CD14-positive monocyte (primary cell): ENCODE measurements at places on chromosomes 2 and 18. TPM values are rescaled to one million over a fixed set of nuclear protein-coding genes. Genes with fewer than 3 reads are reported as not detected.

DNA sequence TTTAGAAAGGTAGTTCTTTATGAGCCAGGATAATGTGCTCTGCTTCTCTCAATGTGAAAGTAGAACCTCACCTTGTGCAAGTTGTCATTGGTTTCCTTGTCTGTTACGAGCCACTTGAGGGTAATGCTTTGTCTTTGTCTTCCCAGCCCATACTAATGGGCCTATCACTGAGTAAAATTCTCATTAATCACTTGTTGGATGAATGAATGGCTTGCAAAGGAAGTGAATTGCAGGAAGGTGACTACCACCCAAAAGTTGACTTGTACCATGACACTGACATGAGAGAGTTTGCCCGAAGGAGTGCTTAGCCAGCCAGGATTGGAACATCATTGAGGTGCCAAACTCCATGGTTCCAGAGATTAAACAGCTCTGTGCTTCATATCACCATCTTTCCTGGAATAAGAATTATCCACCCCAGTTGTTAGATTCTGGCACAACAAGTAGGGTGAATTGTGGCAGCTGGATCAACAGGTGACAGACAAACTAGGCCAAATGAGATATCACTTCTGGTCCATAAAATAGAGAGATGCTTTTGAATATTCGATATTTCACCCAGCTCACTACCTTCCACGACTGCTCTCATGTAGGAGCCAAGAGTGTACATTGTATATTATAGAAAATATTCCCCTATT, 20.5 kb upstream of the CD28 start:
- no peak overlapping the region for H3K4me3 ChIP-seq
- no peak for DNase-seq
- H3K27me3 ChIP-seq: no peaks in the 10 kb centered on the region
- H3K27ac ChIP-seq: no peak overlapping the region

Gene CRYGC
- polyA plus RNA-seq: not detected in 2 replicates

DNA sequence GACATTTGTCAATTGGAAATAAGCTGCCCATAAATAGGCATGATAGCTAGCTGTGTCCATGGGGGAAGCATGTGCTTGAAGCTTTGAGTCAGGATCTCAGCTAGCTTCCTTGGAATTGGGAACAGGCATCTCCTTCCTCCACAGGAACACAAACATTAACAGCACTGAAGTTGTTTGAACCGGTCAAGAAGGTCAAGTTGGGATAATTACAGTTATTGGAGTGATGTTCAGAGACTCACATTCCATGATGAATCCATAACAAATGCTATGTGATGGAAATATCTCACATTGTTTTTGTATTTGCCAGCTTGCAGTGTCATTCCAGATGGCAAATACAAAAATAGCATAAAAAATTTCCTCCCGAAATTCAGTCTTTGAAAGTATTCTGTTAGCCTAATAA, 347.6 kb upstream of the SMIM21 start:
- no peak overlapping the region for H3K27ac ChIP-seq
- no peak overlapping the region for H3K4me3 ChIP-seq
- H3K4me1 ChIP-seq: no peaks in the 10 kb centered on the region
- H3K36me3 ChIP-seq: no peaks in the 10 kb centered on the region

GRCh38 chr2:134325696-134326095, 71.8 kb downstream of the MGAT5 start:
- peaks cover 4% of the 10 kb centered on the region for H3K36me3 ChIP-seq
- no peaks in the 10 kb centered on the region for H3K27me3 ChIP-seq
- no peak for DNase-seq
- H3K4me3 ChIP-seq: no peak overlapping the region
- no peak overlapping the region for H3K27ac ChIP-seq

Gene RGPD3
- 0.05 and 0.25 TPM in 2 replicates for polyA plus RNA-seq

GRCh38 chr2:188835006-188835405, 139.2 kb upstream of the COL3A1 start:
- H3K27me3 ChIP-seq: no peaks in the 10 kb centered on the region
- no peak for DNase-seq
- no peaks in the 10 kb centered on the region for H3K4me1 ChIP-seq
- no peak overlapping the region for H3K27ac ChIP-seq
- no peak overlapping the region for H3K4me3 ChIP-seq

Gene FER1L5
- not detected for polyA plus RNA-seq

Gene FAP
- not detected in 2 replicates for polyA plus RNA-seq

DNA sequence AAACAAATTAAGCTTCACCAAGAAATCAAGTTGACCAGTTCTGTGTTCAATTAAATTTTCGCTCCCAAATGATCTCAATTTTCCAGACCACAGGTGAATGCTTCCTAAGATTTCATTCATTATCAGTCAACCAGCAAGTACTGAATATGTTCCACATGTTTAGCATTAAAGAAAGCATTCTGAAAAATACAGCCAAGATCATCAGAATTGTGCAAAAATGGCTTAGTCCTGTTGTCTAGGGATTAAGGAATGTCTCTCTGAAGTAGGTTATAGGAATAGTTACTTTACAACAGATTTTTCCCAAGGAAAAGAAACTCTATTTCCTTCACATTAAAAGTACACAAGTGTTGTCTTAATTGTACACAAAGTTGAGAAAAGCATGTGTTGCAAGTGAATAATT, 69.2 kb downstream of the NRXN1 start:
- no peaks in the 10 kb centered on the region for H3K36me3 ChIP-seq
- DNase-seq: no peak
- no peak overlapping the region for H3K27ac ChIP-seq
- H3K27me3 ChIP-seq: no peaks in the 10 kb centered on the region

DNA sequence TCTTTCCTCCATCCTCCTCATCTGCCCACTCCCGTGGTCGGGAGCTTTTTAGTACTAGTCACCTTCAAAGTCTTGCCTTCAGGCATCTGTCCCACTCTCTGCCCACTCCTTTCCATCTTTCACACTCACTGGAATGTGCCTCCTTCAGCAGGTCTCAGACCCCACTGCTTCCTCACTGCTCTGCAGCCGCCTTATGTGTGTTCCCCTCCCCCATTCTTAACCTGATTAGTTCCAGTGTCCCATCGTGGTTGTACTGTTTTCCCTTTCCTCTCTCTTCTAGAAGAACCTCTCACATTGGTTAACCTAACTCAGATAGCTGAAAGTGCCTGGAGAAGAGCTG, 3.0 kb downstream of the ARMC9 start:
- peaks cover 8% of the 10 kb centered on the region for H3K27me3 ChIP-seq
- no peaks in the 10 kb centered on the region for H3K36me3 ChIP-seq
- no peak for DNase-seq
- H3K27ac ChIP-seq: no peak overlapping the region
- H3K4me1 ChIP-seq: peaks cover 12% of the 10 kb centered on the region

- no peak for DNase-seq
- no peaks in the 10 kb centered on the region for H3K27me3 ChIP-seq
- H3K27ac ChIP-seq: no peak overlapping the region
- no peaks in the 10 kb centered on the region for H3K4me1 ChIP-seq
Measured at GRCh38 chr18:55688030-55688429, 100.0 kb upstream of the TCF4 start.

DNA sequence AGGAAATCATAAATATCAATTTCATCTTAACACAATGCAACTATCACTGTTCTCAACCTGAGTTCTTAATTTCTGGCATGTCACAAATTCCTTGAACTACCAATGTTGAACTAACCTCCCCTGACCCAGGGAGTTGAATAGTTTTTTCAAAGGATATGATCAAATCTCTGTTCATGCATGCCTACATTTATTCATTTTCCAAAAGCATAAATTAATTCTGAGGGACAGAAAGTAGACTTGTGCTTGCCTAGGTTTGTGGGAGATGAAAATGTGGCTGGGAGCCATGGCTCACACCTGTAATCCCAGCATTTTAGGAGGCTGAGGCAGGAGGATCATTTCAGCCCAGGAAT, 175.7 kb downstream of the TGIF1 start:
- H3K27me3 ChIP-seq: no peaks in the 10 kb centered on the region
- H3K36me3 ChIP-seq: no peaks in the 10 kb centered on the region
- H3K27ac ChIP-seq: no peak overlapping the region
- no peak overlapping the region for H3K4me3 ChIP-seq
- DNase-seq: no peak
- H3K4me1 ChIP-seq: no peaks in the 10 kb centered on the region

GRCh38 chr2:193228276-193228675, 1033.5 kb upstream of the TMEFF2 start:
- H3K36me3 ChIP-seq: no peaks in the 10 kb centered on the region
- H3K27ac ChIP-seq: no peak overlapping the region
- no peaks in the 10 kb centered on the region for H3K27me3 ChIP-seq

GRCh38 chr2:216717491-216717901, 22.1 kb upstream of the IGFBP5 start:
- no peaks in the 10 kb centered on the region for H3K36me3 ChIP-seq
- DNase-seq: no peak
- H3K27me3 ChIP-seq: no peaks in the 10 kb centered on the region
- H3K4me3 ChIP-seq: no peak overlapping the region

Gene RAPGEF4
- not detected for polyA plus RNA-seq

Gene SERPINB3
- not detected for polyA plus RNA-seq

DNA sequence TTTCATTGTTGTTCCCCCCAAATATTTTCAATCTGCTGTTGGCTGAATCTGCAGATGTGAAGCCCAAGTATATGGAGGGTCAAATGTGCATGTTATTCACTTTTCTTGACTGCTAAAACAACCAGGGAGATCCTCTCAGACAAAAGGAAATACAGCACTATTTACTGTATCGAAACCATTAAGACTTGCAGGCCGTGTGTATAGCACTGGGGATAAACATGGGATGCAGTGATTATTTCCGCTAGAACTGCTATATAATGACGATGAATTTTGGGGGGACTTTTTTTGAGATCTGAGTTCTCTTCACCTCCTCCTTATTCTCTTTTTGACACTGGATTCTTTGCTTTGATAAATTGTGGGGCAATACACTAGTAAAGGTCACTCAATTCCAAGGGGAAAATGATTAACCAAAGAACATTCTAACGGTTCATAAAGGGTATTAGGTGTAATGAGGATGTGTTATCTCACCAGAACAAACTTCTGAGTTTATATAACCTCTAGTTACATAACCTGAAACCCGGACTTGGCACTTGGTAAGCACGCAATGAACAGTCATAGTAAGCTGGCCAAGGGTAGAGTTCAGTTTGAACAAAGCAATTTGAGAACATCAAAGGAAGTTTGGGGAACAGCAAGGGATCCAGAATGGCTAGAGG, 3.5 kb upstream of the UGT1A1 start:
- H3K4me3 ChIP-seq: no peak overlapping the region
- H3K36me3 ChIP-seq: no peaks in the 10 kb centered on the region
- DNase-seq: no peak
- H3K4me1 ChIP-seq: no peaks in the 10 kb centered on the region

- no peak for DNase-seq
- H3K36me3 ChIP-seq: peaks cover 72% of the 10 kb centered on the region
- H3K4me1 ChIP-seq: no peaks in the 10 kb centered on the region
- H3K27me3 ChIP-seq: no peaks in the 10 kb centered on the region
- H3K27ac ChIP-seq: no peak overlapping the region
Measured at GRCh38 chr2:3469486-3469885, 49.8 kb downstream of the ADI1 start.

DNA sequence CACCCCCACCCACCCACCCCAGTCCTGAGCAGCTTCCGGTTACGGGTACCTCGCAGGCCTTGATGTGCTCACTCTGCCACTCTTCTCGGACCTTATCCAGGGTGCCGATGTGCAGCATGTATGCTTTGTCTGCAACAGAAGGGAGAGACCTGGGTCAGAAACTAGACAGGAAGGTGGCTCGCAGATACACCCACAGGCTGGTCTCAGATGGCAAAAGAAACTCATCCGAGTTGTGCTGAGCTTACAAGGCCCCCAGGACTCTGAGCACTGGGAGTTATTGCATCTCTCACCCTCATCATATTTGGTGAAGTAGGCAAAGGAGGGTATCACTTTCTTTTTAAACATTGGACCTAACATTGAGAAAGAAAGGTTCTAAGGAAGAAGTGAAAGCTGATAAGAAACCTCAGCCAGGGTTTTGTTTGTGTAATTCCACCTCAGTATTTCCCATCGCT, 30.6 kb upstream of the EPG5 start:
- no peak overlapping the region for H3K4me3 ChIP-seq
- peaks cover 52% of the 10 kb centered on the region for H3K36me3 ChIP-seq
- DNase-seq: no peak
- no peaks in the 10 kb centered on the region for H3K27me3 ChIP-seq
- H3K4me1 ChIP-seq: peaks cover 23% of the 10 kb centered on the region
- no peak overlapping the region for H3K27ac ChIP-seq

Gene ALK
- not detected for polyA plus RNA-seq

Gene C2orf78
- not detected for polyA plus RNA-seq

DNA sequence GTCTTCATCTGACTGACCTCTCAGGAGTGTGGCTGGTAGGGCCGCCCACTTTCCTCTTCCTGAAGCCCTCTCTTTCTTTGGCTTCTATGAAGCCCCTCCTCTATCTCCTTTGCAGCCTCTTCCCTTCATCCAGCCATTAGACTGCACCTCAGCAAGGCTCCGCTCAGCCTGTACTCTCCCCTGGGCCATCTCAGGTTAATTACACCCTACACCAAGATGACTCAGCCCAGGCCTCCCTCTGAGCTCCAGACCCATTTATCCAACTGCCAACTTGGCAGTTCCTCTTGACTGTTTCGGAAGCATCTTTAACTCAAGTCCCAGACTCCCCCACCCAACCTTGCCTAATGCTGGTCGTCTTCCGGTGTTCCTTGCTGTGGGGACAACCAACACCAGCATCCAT, 5.8 kb upstream of the WNT6 start:
- no peak overlapping the region for H3K27ac ChIP-seq
- DNase-seq: peak; percentile 50
- H3K4me3 ChIP-seq: no peak overlapping the region
- H3K27me3 ChIP-seq: peaks cover 41% of the 10 kb centered on the region
- H3K36me3 ChIP-seq: no peaks in the 10 kb centered on the region
- H3K4me1 ChIP-seq: peaks cover 11% of the 10 kb centered on the region

GRCh38 chr2:233165895-233166661, 85.4 kb upstream of the ATG16L1 start:
- H3K27ac ChIP-seq: peak overlapping the region; percentile 74
- H3K4me1 ChIP-seq: peaks cover 44% of the 10 kb centered on the region
- peak; percentile 80 for DNase-seq
- no peaks in the 10 kb centered on the region for H3K27me3 ChIP-seq
- no peak overlapping the region for H3K4me3 ChIP-seq

DNA sequence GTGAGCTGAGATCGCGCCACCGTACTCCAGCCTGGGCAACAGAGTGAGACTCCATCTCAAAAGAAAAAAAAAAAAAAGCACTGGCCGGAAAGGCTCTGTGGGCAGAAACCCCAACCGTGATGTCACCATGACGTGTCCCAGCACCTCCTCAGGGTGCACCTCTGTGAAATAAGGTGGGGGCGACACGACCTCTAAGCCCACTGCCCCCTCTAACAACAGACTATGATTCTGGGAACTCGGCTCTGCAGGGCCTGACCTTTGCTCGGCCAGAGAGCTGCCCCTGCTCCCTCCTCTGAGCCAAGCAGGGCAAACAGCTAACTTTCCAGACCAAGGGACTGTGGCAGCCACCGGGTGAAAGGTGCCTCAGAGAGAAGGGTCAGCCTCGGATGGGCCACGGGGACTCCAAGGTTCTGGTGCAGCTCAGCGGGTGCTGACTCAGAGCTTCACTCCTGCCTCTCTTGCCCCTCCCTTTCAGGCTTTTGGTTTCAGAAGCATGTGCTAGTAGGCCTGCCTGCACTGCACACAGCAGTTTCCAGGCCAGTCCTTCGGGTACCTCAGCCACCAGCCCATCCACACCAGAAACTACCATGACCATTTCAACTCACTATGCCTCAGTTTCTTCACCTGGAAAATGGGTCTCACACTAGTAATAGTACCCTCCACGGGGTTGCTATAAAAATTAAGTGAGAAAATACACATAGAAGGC, 8.0 kb downstream of the TMBIM1 start:
- peaks cover 55% of the 10 kb centered on the region for H3K36me3 ChIP-seq
- DNase-seq: peak; percentile 59
- peaks cover 44% of the 10 kb centered on the region for H3K4me1 ChIP-seq
- H3K27ac ChIP-seq: peak overlapping the region; percentile 8
- no peaks in the 10 kb centered on the region for H3K27me3 ChIP-seq
